ENCODE measurements at places on chromosomes 12 and 14.

GRCh38 chr14:60488175-60488574 is 2.3 kb upstream of the C14orf39 start:
- DNase-seq = no peak

GRCh38 chr14:92941531-92941930 is 18.6 kb downstream of the CHGA start:
- DNase-seq = no peak

DNA sequence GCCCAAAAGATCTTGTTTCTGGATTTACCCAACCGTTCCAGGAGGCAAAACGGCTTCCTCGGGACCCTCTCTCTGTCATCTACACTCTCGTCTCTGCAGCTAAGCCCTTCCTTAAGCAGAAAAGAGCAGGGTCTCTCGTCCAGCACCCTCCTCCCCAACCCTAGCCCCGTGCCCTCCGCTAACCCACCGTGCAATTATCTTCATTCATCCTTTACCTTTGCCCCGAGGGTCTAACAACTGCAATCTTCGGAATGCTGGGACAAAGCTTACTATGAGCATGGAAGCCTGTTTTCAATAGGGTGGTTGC is 276 bp upstream of the BMAL2 start:
- no peak for DNase-seq

- no peak for DNase-seq
Observed at GRCh38 chr14:70882776-70883492, 24.3 kb upstream of the PCNX1 start.

DNA sequence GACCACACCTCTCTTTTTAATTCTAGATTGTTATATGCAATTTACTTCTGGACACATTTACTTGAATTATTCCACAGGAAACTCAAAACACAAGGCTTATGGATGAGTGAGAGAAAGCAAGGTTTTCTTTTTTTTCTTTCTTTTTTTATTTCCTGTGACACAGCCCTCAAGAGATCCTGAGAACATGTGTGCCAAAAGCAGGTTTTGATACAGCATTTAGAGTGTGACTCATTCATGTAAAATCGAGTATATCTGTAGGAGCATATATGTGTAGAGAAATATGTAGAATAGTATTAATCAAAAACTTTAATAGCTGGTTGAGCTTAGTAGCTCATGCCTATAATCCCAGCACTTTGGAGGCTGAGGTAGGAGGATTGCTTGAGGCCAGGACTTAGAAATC is 4.4 kb upstream of the MAX start:
- DNase-seq = no peak

GRCh38 chr14:59254911-59255545 is 66.6 kb downstream of the DAAM1 start:
- no peak for DNase-seq

GRCh38 chr12:105352052-105352451 is 21.6 kb downstream of the C12orf75 start:
- DNase-seq = no peak

DNA sequence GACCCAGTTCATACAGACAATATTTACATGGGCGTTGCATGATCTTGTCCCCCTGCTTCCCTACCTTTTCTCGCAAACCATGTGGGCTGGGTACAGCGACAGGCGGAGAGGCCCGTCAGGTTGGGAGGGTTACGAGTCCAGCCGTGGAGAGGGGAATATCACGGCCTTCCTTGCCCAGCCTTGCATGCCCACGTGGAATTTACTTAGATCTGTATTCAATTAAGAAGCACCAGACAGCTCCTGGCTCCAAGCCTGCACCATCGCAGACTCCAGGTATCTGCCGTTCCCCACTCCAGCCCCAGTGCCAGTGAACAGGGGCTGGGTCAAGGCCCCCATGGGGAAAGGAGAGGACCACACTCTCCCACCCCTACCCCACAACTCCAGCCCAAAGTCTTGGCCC is 29.8 kb downstream of the BCL11B start:
- DNase-seq = no peak

DNA sequence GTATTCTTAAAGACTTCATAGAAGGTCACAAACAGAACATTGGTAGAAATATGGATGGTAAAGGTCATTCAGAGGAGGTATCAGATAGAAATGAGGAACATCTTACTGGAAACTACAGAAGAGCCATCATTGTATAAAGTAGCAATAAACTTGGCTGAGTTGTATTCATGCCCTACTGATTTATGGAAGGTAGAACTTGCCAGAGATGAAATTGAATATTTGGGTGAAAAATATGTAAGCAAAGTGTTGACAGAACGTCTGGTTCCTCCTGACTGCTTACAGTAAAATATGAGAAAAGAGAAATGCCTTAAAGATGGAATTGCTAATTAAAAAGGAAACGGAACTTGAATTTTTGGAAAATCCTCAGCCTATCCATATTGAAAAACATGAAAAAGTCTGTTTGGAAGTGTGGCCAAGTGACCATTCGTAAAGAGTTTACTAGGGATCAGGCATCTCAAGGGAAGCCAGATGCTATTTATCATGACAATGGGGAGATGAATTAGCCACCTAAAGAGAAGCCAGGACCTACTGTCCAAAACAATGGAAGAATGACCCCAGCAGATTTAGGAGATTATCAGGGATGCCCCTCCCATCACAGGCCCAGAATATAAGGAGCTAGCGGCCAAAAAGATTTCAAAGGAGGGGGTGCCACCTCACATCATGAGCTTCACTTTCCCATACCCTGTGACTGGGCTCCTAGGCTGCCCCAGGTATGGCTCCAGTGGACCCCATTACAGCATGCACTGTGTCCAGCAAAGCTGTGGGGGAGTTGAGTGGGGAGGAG is 189.3 kb downstream of the ITPR2 start:
- no peak for DNase-seq

- DNase-seq = peak; percentile 53
Observed at GRCh38 chr12:126874427-126875026, 1392.4 kb upstream of the TMEM132C start.

GRCh38 chr14:103019826-103020225 is 37.5 kb downstream of the CDC42BPB start:
- no peak for DNase-seq

DNA sequence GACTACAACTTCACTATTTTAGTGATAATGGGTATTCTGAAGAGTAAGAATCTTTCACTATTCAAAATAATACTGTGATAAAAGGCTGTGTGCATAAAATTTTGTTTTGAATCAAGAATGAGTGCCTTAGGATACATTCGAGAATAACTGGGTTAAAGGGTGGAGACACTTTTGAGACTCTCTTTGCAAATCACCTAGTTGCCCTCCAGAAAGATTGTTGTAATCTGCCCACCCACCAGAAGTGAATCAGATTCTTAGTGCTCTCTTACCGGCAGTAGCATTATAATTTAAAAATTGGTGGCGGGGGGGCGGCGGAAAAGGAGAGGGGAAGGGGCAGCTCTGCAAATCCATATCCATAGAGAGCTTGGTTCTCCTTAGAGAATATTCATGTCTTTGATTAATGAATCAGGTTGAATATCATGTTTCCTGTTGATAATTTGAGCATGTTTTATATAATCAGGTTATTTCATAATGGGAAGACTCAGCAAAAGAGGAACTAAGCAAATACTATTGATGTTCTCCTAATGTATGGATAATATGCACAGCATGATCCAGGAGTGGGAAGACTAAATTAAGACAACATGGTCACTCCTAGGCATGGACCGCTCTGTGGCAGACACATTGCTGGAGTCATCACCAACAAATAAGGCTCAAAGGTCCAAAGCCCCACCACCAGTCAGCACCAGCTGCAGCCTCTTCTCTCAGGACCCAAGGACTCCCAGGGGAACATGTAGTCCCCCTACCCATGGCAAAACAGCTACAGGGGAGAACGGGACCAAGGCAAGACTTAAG is 62.7 kb upstream of the CHGA start:
- no peak for DNase-seq

DNA sequence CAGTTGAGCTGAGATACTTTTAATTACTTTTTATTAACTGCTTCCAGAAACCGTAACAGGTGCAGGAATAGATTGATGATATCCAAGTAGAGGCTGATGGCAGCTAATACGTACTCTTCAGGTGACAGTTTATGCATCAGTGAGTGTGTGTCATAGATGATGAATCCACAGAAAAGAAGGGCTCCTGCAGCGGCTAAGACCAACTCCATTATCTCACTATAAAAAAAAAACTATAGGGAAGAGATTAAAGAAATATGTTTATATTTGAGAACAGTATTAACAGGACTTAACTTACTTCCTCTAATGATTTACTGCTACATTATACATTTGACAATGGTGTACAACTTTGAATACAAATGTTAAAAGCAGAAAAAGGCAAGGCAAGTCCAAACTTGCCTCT is 7.4 kb upstream of the LLPH start:
- DNase-seq = no peak

GRCh38 chr12:47238669-47239114 is 158.9 kb upstream of the AMIGO2 start:
- DNase-seq = no peak

GRCh38 chr14:69487226-69487625 is 2.7 kb downstream of the PLEKHD1 start:
- DNase-seq = no peak

- no peak for DNase-seq
Observed at GRCh38 chr12:27555925-27556778, 32.1 kb downstream of the PPFIBP1 start.

DNA sequence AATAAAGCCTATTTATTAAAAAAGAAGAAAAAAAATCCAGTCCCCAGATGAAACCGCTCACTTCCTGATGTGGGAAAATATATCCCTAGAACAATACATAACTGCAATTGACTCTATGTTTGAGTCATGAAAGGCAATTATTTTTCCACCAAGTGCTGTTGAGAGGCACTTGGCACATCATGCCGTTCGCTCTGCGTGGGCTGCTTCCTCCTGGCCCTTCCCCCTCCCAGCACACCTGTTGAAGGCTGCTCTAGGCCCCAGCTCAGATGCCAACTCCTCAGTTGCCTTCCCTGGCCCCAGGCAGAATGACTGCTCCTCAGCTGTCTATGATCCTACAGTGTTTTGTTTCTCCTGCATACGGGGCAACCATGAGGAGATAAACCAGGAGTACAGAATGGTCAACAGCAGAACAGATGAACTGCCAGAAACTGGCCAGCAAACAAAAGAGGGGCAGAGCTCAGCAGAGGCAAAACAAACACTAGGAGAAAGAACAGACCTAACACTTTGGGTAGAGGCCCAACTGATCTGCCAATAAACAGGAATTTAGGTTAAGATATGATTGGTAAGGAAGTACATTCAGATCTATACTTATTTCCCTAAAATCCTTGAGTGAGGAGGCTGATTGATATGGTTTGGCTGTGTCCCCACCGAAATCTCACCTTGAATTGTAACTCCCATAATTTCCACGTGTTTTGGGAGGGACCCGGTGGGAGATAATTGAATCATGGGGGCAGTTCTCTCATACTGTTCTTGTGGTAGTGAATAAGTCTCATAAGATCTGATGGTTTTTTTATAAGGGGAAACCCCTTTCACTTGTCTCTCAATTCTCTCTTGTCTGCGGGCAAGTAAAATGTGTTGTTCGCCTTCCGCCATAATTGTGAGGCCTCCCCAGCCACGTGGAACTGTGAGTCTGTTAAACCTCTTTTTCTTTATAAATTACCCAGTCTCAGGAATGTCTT is 58.6 kb downstream of the SLC38A1 start:
- peak; percentile 37 for DNase-seq

DNA sequence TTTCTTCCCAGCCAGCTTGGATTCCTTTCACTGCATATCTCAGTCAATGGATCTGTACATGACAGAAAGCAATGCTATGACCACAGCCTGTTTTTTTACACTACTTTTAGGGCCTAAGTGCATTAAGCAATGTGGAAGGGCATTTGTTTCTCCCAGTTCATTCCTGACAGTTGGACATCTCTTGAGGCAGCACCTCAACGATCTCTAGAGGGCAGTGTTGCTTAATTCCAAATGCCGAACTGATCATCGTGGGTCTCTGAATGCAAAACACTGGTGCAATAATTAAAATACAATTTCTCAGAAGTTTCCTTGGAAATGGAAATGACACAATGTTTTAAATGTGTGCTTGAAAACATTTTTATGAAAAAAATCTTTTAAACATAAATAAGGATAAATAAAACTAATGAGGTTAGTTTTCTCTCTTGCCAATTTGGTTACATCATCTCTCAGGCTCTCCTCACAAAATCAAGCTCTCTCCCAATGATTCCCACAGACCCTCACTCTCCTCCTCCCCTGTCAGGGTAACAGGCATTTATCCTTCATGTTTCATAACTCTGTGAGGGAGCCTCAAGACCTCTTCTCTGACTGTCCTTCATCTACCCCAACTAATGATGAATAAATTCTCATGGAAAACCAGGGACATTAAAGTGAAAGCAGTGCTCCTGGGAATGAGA is 192.4 kb upstream of the SLC16A7 start:
- no peak for DNase-seq

GRCh38 chr12:79250186-79250585 is 385.6 kb downstream of the SYT1 start:
- no peak for DNase-seq

GRCh38 chr14:60215127-60215444 is 33.9 kb upstream of the PPM1A start:
- no peak for DNase-seq

DNA sequence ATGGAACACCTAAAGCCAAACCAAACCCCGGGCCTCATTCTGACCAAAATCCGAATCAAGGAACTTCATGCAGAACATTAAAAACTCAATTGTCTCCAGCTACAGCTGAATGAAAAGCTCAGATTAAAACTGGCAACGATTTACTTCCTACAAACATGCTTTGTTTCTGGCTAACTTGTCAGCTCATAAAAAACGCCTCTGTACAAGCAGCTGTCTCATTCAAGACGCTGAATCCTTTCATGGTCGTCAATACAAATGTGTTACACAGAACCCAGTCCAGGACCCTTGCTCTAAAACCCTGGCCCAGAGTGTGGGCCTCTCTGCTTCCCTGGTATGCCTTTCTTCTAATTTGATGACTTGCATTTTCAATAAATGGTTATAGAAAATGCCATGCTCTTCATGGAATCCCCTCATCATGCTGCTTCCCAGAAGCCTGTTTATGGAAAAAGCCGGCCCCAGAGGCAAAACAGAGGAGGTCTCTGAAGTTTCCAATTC is 183.1 kb downstream of the PHLDA1 start:
- DNase-seq = no peak

DNA sequence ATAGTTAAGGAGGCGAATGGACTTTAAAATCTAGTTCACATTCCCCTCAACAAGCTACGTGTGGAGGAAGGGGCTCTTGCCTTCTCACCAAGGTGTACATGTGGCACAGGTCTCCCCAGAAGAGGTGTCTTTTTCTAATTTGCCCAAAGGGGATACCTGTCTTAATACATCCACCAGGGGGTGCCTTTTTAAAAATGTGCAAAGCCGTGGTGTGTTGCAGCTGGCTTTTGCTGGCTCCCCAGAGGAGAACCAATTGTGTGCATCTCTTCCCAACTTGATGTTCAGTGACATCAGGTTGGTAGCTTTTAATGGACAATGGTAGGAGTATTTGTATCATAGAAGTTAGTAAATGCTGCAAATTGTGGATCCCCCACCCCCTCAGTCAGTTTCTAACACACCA is 33.8 kb downstream of the CREBL2 start:
- peak; percentile 30 for DNase-seq

- DNase-seq = no peak
Observed at GRCh38 chr14:77623201-77623600, 6.8 kb upstream of the SPTLC2 start.

Measured in effector memory CD4-positive, alpha-beta T cell (primary cell).